Stimulated activated effector memory CD8-positive, alpha-beta T cell treated with anti-CD3 and anti-CD28 coated beads, Interleukin-12 subunit alpha, Interleukin-12 subunit beta, amount 100 ng/mL, for 72 hours (primary cell): ENCODE measurements at places on chromosomes 2 and 18.

DNA sequence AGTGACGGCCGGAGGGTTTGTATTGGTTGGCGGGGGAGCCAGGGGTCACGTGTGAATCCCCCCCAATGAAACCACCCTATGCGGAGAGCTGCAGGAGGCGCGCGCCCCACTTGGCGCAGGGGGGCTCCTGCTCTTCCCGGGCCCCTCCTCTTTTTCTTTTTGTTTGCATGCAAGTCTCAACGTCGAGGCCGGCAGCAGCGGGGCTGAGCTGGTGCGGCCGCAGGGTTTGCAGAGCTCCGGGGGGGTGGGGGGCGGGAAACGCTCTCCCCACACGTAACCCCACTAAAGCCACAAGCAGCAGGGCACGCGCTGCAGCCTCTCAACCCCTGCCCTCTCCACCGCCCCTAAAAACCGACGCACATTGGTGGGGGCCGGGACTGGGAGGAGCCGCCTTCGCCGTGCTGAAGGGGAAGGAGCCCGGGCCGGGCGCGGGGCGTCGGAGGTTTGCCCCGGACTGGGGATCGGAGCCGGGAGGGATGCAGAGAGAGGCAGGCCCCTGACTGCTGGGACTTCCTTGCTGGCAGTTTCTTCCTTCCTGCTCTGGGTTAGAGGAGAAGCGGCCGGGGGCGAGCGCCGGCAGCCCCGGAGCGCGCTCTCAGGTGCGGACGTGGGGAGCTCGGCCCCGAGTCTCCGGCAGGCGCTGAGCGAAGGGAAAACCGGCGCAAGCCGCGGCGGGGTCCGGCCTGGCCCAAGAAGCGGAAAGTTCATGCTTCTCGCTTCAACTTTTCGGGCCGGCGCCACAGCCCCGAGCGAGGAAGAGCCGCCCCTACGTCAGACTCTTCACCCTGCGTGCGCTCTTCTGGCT lies 864 bp downstream of the LBH start:
- peak; percentile 86 for DNase-seq

- DNase-seq, result no peak
Observed at GRCh38 chr2:143085125-143085784, 44.0 kb upstream of the ARHGAP15 start.

- no peak for DNase-seq
Observed at GRCh38 chr2:182784777-182785176, 68.7 kb downstream of the DNAJC10 start.

- DNase-seq, result no peak
Observed at GRCh38 chr2:128746356-128746755, 427.7 kb upstream of the HS6ST1 start.

- no peak for DNase-seq
Observed at GRCh38 chr2:43178602-43179542, 47.5 kb downstream of the ZFP36L2 start.

- DNase-seq, result no peak
Observed at GRCh38 chr2:11491348-11491933, 25.5 kb upstream of the E2F6 start.

GRCh38 chr2:150863691-150864090 lies 376.2 kb upstream of the RND3 start:
- DNase-seq, result no peak

GRCh38 chr2:143575340-143575739 lies 446.1 kb downstream of the ARHGAP15 start:
- DNase-seq, result no peak

DNA sequence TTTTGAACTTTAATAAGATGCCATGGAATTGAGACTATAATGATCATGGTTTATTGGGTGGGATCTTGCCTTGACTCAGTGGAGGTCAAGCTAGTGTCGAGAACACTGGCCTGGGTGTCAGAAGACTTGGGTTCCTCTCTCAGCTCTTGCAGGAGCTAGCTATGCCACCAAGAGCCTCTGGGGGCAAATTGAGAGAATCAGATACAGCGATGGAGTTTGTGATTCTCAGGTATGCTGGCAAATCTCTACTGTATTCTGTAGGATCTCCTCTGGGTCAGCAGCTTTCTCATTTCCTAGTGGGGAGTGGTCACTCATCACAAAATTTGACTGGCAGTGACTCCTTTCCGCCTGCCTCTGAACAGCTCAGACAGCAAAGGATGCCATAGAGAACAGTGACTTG lies 477.0 kb downstream of the RNF144A start:
- no peak for DNase-seq
